Fibroblast of villous mesenchyme (primary cell): ENCODE measurements at places on chromosomes 5 and 9. TPM values are rescaled to one million over a fixed set of nuclear protein-coding genes. Genes with fewer than 3 reads are reported as not detected.

DNA sequence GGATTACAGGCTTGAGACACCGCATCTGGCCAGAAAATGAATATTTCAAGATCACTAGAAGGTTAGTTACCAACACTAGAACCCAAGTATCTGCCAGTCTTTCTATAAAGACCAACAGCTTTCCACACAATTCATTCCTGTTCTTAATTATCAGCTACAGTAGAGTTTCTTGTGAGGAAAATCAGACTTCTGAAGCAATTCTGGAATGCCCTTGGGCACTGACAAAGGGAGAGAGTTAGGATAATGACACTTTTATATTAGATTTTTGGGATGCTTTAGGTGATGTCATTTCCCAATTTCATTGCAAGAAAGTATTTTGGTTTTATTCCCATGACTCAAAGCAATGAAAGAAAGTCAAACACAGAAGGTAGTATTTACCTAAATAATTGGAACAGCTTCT, 497.0 kb upstream of the TUSC1 start:
- DNase-seq, result peak; percentile 10

Gene TMEM203
- 33.2 and 40.2 TPM in 2 replicates for total RNA-seq

DNA sequence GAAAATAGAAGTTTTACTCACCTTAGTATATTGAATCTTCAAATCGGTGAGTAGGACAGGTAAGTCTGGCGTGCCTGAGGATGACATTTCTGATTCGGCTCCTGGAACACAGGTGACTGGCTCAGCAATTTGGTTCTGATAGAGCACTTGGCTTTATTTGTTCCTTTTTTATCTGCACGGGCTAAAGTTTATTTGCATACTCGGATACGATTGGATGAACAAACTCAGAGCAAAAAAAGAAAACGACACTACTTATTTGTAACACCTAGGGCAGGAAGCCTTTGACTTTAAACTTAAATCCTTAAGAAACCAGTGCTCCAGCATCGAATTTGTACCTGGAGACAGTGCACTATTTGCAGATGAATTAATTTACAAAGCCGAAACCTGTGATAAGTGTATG, at the start of gene ALDH1A1:
TSS of gene ALDH1A1 (minus strand) at position 140 of the 400 bp plus-strand sequence. CDS start at position 87, 53 bp downstream.
- DNase-seq, result peak; percentile 42

Gene OTULINL
- total RNA-seq, result 19.6 and 23.7 TPM in 2 replicates

Gene SPATA31C1
- not detected in 2 replicates for total RNA-seq

Gene RGS7BP
- 0.32 TPM in 1 of 2 replicates, not detected in the other for total RNA-seq

Gene TPPP
- total RNA-seq, result under 0.01 TPM in 2 replicates

Gene DDX4
- not detected in 2 replicates for total RNA-seq

DNA sequence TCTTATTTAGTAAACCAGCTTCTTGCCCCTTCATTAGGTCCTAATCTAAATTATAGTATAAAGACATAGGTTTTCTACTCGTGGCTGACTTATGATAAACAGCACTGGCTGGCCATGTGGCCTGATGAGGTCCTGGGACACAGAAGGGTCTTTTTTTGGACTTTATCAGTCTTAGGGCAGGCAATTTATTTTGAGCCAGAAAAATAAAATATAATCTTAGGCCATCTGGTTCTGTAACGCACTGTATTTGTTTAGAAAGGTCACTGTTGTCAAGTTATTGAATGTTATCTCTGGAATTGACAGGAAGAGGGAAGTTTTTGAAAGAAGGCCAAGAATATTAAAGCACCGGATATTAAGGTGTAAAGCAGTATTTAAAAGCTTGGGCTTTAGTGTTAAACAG, 53.9 kb downstream of the RFX3 start:
- no peak for DNase-seq

Gene FGF10
- total RNA-seq, result not detected in 2 replicates

DNA sequence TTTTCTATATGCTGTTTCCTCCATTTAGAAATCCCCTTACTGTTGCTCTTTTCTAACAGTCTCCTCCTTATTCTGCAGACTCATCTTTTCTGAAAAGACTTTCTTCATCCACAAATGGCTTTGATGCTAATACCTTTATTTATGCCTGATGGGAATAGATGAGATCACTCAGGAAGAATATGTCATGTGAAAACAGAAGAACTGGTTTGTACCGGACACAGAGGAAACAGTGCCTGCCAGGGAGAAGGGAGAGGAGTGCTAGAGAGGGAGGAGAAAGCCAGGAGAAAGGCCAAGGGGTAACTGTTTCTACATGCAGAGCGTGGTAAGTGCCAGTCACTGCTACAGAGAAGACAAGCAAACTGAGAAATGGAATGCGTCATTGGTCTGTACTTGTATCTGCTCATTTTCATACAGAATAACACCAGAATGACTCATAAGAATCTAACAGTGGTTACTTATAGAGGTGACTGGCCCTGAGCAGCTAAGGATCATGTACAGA, 45.9 kb upstream of the PJA2 start:
- peak; percentile 95 for DNase-seq

- DNase-seq, result peak; percentile 95
Measured at GRCh38 chr9:104868687-104869404, 59.1 kb downstream of the ABCA1 start.

- no peak for DNase-seq
Measured at GRCh38 chr5:135062216-135063055, 28.4 kb upstream of the PITX1 start.

Gene GDNF
- total RNA-seq, result 0.43 and 1.6 TPM in 2 replicates

Gene TMEM38B
- total RNA-seq, result 11.0 and 20.7 TPM in 2 replicates

Gene MAMDC2
- total RNA-seq, result 11.0 and 22.9 TPM in 2 replicates

GRCh38 chr5:170491479-170491878, 12.3 kb upstream of the KCNIP1 start:
- DNase-seq, result peak; percentile 61

- peak; percentile 91 for DNase-seq
Measured at GRCh38 chr9:91500509-91501014, 76.9 kb upstream of the NFIL3 start.

GRCh38 chr9:7104625-7105024, 346.9 kb downstream of the KDM4C start:
- DNase-seq, result no peak

DNA sequence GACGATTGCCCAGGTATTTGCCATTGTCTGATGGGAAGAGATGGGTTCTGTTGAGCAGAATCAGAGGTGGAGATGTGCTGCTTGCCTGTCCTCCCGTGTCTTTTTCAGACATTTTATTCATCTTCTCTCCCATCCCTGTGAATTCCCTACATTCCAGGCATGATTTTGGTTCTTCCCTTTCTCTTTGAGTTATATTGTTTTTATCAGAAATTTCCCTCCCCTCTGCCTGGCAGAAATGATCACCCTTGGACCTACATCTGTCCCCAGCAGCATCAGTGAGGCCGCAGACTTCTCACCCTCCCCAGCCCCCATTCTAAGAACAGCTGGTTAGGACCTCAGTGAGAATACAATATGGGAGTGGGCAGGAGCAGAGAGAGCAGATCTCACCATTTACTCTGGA, 640.2 kb downstream of the CCDC171 start:
- no peak for DNase-seq

GRCh38 chr5:105150323-105150722, 1587.7 kb upstream of the NUDT12 start:
- no peak for DNase-seq

Gene KIF4B
- total RNA-seq, result under 0.01 TPM in 1 of 2 replicates, not detected in the other

DNA sequence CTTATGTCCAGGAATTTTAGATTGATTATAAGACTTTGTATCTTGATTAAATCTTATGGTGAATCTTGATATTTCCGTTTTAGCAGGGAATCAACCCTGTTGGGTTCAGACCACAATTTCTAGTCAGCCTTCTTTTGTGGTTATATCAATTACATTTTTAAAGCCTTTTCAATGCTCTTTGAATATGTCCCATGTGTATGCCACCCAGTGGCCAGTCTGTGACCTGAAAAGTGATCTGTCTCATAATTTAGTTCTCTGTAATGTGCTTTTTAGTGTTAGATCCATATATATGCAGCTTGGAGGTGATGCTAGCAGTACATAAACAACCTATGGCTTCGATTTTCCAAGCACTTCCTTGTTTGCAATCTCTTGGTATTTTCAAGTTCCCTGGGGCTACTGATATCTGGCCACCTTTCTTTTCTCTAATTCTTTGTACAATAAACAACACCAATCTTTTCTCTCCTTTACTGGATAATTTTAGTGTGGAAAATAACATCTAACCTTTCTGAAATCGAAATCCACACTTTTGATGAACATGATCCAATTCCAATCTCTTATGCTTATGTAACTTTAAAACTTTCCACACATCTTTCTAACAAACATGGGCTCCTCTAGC, 28.8 kb downstream of the PDE8B start:
- no peak for DNase-seq

Gene CFAP90
- not detected in 2 replicates for total RNA-seq

Gene TLR4
- total RNA-seq, result 8.4 and 18.1 TPM in 2 replicates

Gene DPYSL3
- 126 and 161 TPM in 2 replicates for total RNA-seq

- peak; percentile 41 for DNase-seq
Measured at GRCh38 chr5:79464695-79465332, 49.1 kb downstream of the HOMER1 start.

DNA sequence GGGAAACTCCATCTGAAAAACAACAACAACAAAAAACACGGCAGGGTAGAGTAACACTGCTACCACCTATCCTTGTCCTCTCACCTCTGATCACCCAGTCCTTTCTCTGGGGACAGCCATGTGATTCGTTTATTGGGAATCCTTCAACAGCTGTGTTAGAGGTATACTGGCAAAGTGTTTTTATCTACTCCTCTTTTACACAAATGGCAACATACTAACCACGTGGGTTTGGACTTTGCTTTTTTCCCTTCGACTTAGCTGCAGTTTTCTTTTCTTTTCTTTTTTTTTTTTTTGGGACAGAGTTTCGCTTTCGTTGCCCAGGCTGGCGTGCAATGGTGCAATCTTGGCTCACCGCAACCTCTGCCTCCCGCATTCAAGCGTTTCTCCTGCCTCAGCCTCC, 11.2 kb upstream of the SET start:
- no peak for DNase-seq

Gene PCDHA12
- total RNA-seq, result under 0.01 TPM in 2 replicates

Gene BARX1
- not detected in 2 replicates for total RNA-seq

DNA sequence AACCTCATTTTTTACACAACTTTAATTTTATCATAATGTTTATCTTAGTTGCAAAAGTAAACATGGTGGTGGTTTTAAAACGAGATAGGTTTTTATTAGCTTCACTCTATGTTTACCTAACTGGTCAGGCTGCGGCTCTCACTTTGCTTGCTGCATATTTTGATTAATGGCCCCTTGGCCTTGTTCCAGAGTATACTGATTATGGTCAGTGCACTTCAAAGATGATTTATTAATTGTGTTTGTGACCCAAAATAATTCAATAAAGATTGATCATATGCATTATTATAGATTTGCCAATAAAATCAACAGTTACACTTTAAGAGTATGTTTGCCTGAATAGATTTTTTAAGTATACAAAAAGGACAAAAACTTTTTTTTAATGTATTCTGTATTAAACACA, 188.0 kb downstream of the XRCC4 start:
- peak; percentile 92 for DNase-seq

DNA sequence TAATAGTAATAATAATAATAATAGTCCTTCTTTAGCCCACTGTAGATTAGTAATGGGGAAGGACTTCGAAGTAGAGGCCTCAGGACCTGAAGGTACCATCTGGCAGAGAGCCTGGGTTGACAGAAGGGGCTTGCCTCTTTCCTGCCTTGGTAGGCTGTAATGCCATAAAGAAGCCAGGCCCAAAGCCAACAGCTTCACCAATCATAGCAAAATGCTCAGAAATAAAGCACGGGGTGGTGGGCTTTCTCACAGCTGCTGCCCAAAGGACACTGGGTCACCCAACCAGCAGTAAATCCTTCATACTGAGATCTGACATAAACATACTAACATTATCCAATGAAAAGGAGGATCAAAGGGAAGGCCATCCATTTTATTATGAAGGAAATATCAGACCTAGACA, 70.7 kb downstream of the SUSD1 start:
- no peak for DNase-seq

Gene ANKRD18B
- total RNA-seq, result 0.97 TPM in 1 of 2 replicates, not detected in the other

DNA sequence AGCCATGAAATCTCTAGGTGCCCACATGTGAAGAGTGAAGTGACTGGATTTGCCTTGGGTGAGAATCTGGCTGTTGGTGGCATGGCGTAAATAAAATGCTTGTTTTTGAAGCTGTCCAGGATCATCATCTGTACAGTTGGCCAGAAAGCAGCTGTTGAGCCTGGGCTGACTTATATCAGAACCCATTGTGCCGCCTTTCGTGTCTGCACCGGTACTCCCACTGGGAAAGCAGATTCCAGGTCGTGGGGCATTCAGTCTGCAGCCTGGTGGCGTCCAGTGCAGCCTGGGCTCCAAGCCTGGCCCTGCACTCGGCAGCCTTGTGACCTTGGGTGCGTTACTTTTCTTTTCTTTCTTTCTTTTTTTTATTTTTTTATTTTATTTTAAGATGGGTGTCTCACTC, 27.8 kb downstream of the PRRC2B start:
- DNase-seq, result no peak

GRCh38 chr9:29245351-29245750, 1672.1 kb upstream of the C9orf72 start:
- DNase-seq, result no peak

GRCh38 chr5:32504329-32504988, 59.9 kb upstream of the ZFR start:
- peak; percentile 16 for DNase-seq
